ENCODE measurements at places on chromosomes 5 and 9. TPM values are rescaled to one million over a fixed set of nuclear protein-coding genes. Genes with fewer than 3 reads are reported as not detected.
A peak's percentile ranks its signal among the peaks of the same experiment; 100 is the strongest.

GRCh38 chr5:76144513-76145274, 61.5 kb downstream of the SV2C start:
- peaks cover 10% of the 10 kb centered on the region for H3K27me3 ChIP-seq
- no peak overlapping the region for H3K4me3 ChIP-seq
- H3K4me1 ChIP-seq: no peaks in the 10 kb centered on the region
- no peaks in the 10 kb centered on the region for H3K36me3 ChIP-seq
- no peak overlapping the region for H3K27ac ChIP-seq
- no peak for DNase-seq

GRCh38 chr5:133714161-133714915, 102.0 kb upstream of the FSTL4 start:
- DNase-seq: no peak
- H3K4me3 ChIP-seq: no peak overlapping the region
- H3K27ac ChIP-seq: no peak overlapping the region
- no peaks in the 10 kb centered on the region for H3K4me1 ChIP-seq
- H3K27me3 ChIP-seq: peaks cover 7% of the 10 kb centered on the region

GRCh38 chr9:77018058-77018968, 1.1 kb upstream of the FOXB2 start:
- DNase-seq: no peak
- peaks cover 16% of the 10 kb centered on the region for H3K4me1 ChIP-seq
- H3K27me3 ChIP-seq: peaks cover 71% of the 10 kb centered on the region
- H3K27ac ChIP-seq: peak overlapping the region; percentile 84
- no peak overlapping the region for H3K4me3 ChIP-seq

DNA sequence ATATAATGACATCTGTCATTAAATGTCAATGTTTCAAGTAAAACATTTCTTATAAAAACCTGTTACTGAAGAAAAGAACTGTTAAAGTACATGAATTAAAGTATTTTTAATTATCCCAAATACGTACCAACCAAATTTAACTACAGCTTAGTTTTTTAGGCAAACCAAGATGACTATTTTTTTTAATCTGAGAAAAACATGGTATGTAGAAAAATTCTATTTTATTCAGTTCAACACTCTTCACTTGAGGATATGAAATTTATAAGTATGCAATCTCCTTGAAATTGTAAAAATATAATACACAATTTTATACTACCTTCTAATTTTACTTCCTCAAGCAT, 75.3 kb upstream of the IFNE start:
- no peak overlapping the region for H3K4me3 ChIP-seq
- no peak overlapping the region for H3K27ac ChIP-seq
- H3K4me1 ChIP-seq: peaks cover 17% of the 10 kb centered on the region
- no peaks in the 10 kb centered on the region for H3K36me3 ChIP-seq
- no peak for DNase-seq

DNA sequence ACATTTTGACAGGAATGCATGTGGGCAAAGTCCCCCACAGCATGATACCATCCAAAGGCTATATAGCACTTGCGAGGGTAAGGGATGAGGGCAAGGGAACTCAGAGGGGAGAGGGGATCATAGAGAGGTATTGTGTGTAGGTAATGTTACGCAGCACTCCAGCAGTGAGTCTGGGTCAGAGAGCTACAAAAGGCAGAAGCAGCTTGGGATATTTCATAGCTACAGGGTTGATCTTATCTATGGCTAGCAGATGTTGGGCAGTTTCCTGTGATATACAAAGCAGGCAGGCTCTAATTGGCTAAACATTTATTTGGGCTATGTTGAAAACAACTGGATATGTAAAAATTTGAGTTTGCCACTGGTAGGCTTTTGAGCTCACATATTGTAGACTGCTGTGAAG, 17.8 kb upstream of the SLCO4C1 start:
- H3K36me3 ChIP-seq: no peaks in the 10 kb centered on the region
- H3K4me3 ChIP-seq: no peak overlapping the region
- H3K27ac ChIP-seq: no peak overlapping the region
- DNase-seq: no peak
- H3K4me1 ChIP-seq: no peaks in the 10 kb centered on the region

GRCh38 chr5:178818094-178818493, 41.7 kb upstream of the ZNF354B start:
- H3K4me1 ChIP-seq: no peaks in the 10 kb centered on the region
- no peak overlapping the region for H3K27ac ChIP-seq
- no peaks in the 10 kb centered on the region for H3K27me3 ChIP-seq
- no peak for DNase-seq
- no peak overlapping the region for H3K4me3 ChIP-seq

DNA sequence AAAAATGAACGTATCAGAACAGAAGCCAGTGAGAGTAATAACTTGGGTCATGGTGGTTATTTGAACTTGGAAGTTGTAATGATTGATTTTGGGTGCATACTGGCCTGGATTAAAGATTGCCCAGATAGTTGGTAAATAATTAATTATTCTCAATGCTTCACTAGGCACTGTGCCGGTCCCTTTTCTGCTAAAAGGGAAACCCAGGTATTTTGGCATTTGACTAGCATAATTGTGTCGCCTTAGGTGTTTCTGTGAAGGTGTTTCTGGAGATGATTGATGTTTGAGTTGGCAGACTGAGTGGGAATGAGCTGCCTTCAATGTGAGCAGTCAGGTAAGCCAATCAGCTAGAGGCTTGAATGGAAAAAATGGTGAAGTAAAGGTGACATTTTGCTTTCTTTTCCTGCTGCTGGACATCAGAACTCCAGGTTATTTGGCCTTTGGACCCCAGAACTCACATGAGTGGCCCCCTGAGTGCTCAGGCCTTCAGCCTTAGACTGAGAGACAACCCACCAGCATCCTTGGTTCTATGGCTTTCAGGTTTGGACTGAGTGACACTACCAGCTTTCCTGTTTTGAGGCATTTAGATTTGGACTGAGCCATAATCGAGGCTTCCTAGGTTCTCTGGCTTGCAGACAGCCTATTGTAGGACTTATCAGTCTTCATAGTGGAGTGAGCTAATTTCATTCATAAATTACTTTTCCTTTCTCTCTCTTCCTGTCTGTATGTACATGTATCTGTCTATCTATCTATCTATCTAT, 120.7 kb upstream of the PAPPA start:
- DNase-seq: no peak
- H3K4me3 ChIP-seq: no peak overlapping the region
- H3K27ac ChIP-seq: no peak overlapping the region
- no peaks in the 10 kb centered on the region for H3K36me3 ChIP-seq

- peaks cover 7% of the 10 kb centered on the region for H3K4me1 ChIP-seq
- no peaks in the 10 kb centered on the region for H3K27me3 ChIP-seq
- no peak overlapping the region for H3K27ac ChIP-seq
- no peak overlapping the region for H3K4me3 ChIP-seq
- no peak for DNase-seq
- peaks cover 29% of the 10 kb centered on the region for H3K36me3 ChIP-seq
Measured at GRCh38 chr5:1329111-1329579, 15.8 kb downstream of the CLPTM1L start.

DNA sequence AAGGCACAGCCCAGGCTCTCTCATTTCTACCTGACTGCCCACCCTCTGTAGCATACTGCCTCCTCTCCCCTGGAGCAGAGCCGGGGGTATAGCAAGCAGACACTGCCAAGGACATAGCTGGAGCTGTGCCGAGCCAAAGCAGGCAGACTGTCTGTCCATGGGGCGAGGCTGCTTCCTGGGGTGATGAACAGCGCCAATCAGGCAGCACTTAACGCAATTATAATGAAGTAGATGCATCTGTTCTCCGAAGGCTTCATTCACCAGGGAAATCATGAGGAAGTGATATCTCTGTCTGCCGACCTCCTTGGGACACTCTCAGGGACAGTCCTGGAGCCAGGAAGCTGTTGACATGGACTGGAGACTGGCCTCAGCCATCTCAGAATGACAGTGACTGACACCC, 230.7 kb downstream of the ASTN2 start:
- DNase-seq: no peak
- no peaks in the 10 kb centered on the region for H3K4me1 ChIP-seq
- H3K27ac ChIP-seq: no peak overlapping the region
- no peaks in the 10 kb centered on the region for H3K27me3 ChIP-seq
- H3K4me3 ChIP-seq: no peak overlapping the region

GRCh38 chr5:38645508-38645907, 89.1 kb upstream of the LIFR start:
- H3K4me3 ChIP-seq: no peak overlapping the region
- peaks cover 5% of the 10 kb centered on the region for H3K4me1 ChIP-seq
- peaks cover 2% of the 10 kb centered on the region for H3K27me3 ChIP-seq
- no peaks in the 10 kb centered on the region for H3K36me3 ChIP-seq
- DNase-seq: no peak
- no peak overlapping the region for H3K27ac ChIP-seq

GRCh38 chr5:78369680-78370079, 9.3 kb downstream of the SCAMP1 start:
- peaks cover 7% of the 10 kb centered on the region for H3K4me1 ChIP-seq
- no peak overlapping the region for H3K4me3 ChIP-seq
- no peak overlapping the region for H3K27ac ChIP-seq
- DNase-seq: no peak
- no peaks in the 10 kb centered on the region for H3K27me3 ChIP-seq
- H3K36me3 ChIP-seq: no peaks in the 10 kb centered on the region

DNA sequence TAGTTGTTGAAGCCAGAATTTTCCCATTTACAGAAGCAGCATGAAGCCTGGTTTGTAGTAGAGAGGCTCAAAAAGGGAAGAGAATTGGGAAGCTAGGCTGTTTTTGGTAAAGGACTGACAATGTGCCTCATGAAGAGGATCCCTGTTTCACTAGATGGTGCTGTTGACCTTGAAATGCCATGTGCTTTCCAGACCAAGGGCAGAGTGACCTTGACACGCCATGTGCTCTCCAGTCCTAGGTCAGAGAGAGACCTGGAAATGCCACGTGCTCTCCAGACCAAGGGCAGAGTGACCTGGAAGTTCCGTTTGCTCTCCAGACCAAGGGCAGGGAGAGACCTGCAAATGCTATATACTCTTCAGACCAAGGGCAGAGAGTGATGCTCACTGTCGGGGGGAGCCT, 32.0 kb downstream of the UNC13B start:
- DNase-seq: no peak
- H3K4me1 ChIP-seq: no peaks in the 10 kb centered on the region
- H3K27ac ChIP-seq: no peak overlapping the region
- H3K36me3 ChIP-seq: no peaks in the 10 kb centered on the region

- H3K27ac ChIP-seq: no peak overlapping the region
- peaks cover 3% of the 10 kb centered on the region for H3K27me3 ChIP-seq
Measured at GRCh38 chr5:157924931-157925729, 66.2 kb upstream of the CLINT1 start.

DNA sequence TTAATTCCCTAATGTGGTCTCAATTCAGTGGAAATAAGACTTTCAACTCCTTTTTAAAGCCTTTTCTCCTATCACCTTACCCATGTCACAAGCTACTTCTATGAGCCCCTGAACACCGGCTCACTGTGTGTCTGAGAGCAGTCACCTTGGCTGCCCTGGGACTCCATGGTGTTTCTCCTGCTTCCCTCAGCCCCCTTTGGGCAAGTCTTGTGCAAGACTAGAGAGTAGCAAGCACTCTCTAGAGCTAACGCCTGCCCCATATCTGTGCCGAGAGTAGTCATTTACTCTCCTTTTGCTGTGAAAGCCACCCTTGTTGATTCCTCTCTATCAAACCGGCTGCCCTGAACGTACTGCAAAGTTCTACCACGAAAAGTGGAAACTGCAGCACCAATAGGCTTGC, 77.9 kb upstream of the DAB2 start:
- no peak overlapping the region for H3K4me3 ChIP-seq
- H3K27ac ChIP-seq: no peak overlapping the region
- no peaks in the 10 kb centered on the region for H3K36me3 ChIP-seq
- H3K27me3 ChIP-seq: peaks cover 1% of the 10 kb centered on the region
- no peaks in the 10 kb centered on the region for H3K4me1 ChIP-seq
- DNase-seq: no peak

GRCh38 chr9:88312045-88312444, 76.2 kb upstream of the SPIN1 start:
- DNase-seq: no peak
- peaks cover 1% of the 10 kb centered on the region for H3K27me3 ChIP-seq
- H3K4me1 ChIP-seq: peaks cover 71% of the 10 kb centered on the region
- peak overlapping the region; percentile 94 for H3K27ac ChIP-seq
- H3K4me3 ChIP-seq: peak overlapping the region; percentile 78

DNA sequence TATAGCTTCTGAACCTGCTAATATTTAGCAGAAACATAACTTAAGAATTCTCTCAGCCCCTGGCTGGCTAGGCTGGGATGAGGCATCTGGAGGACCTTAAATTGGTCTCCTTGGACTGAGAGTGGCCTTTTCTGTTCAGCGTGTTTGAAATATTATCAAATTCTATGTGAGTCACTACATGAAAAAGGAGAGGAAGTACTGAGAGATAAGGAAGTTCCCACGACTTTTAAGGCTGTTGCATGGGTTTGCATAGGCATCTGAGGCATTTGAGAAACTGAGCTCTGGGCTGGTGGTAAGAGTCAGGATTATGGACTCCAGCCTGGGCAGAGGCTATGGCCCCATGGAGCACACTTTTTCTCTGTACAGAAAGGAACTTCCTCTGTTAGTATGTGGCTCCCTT, 816.2 kb upstream of the GRAMD2B start:
- DNase-seq: no peak
- no peak overlapping the region for H3K27ac ChIP-seq
- no peaks in the 10 kb centered on the region for H3K27me3 ChIP-seq
- no peak overlapping the region for H3K4me3 ChIP-seq
- H3K36me3 ChIP-seq: no peaks in the 10 kb centered on the region

DNA sequence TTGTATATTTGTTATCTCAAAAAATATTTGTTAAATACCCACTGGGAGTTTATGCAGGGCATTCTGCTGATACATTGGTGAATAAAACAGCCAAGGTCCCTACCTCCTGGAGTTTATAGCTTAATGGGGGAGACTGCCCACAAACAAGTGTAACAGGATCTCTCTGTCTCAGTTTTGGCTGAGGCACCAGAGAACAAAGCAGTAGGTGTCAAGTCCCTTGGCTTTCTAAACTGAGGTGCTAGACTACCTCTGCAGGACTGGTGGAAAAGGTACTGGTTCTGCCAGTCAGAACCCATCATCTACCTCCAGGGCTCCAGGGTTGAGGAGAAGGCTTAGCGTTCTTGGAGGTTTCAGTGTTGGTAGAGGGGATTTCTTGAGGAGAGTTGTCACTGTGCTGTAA, 188.4 kb upstream of the ELL2 start:
- no peaks in the 10 kb centered on the region for H3K36me3 ChIP-seq
- no peak overlapping the region for H3K27ac ChIP-seq
- H3K4me3 ChIP-seq: no peak overlapping the region
- no peak for DNase-seq
- peaks cover 4% of the 10 kb centered on the region for H3K27me3 ChIP-seq

- DNase-seq: no peak
- no peaks in the 10 kb centered on the region for H3K36me3 ChIP-seq
- H3K27ac ChIP-seq: no peak overlapping the region
- H3K27me3 ChIP-seq: no peaks in the 10 kb centered on the region
- peaks cover 6% of the 10 kb centered on the region for H3K4me1 ChIP-seq
Measured at GRCh38 chr5:142883025-142883424, 112.8 kb downstream of the ARHGAP26 start.

The COL23A1 gene
- not detected for total RNA-seq

The FOXD4L6 gene
- total RNA-seq: 0.16 TPM

The GABRA1 gene
- not detected for total RNA-seq

The GABRA6 gene
- total RNA-seq: not detected

The TRIM14 gene
- total RNA-seq: 41.7 TPM

The BNIP1 gene
- 22.6 TPM for total RNA-seq

The FRRS1L gene
- total RNA-seq: not detected

The KLF9 gene
- total RNA-seq: 18.1 TPM

The SPINK13 gene
- total RNA-seq: not detected

The ACOT12 gene
- not detected for total RNA-seq

The ARID3C gene
- not detected for total RNA-seq
